ENCODE measurements at places on chromosomes 6 and 20.

GRCh38 chr20:35662551-35662950, 2.1 kb downstream of the CPNE1 start:
- no peak for DNase-seq

- no peak for DNase-seq
These were observed 18.1 kb downstream of the DEK start for GRCh38 chr6:18246205-18246604.

GRCh38 chr6:44734886-44735629, 347.6 kb downstream of the CDC5L start:
- DNase-seq, result no peak

DNA sequence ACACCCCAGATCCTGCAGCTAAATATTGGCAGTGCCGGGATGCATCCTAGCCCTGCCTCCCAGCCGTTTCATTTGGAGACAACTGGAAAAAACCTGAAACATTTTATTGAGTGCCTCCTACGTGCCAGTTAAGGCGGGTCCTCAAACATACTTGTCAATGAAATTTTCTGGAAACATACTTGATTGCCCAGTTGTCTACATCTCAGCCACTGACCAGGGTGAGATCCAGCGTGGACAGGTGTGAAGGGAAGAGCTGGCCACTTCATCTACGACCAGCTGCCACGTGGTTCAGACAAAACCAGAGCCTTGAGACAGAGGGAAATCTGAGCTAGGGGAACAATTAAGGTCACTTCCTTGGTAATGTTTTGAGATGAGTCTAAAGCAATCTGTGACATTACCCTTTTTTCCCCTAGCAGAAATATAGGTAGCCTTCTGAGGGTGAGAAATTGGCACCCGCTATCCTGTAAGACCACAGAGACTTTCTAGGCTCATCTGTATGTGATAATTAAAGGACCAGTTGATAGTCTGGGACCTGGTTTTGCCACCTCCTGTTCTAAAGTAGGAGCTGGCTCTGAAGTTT, 116.3 kb upstream of the MTHFD1L start:
- DNase-seq, result no peak

DNA sequence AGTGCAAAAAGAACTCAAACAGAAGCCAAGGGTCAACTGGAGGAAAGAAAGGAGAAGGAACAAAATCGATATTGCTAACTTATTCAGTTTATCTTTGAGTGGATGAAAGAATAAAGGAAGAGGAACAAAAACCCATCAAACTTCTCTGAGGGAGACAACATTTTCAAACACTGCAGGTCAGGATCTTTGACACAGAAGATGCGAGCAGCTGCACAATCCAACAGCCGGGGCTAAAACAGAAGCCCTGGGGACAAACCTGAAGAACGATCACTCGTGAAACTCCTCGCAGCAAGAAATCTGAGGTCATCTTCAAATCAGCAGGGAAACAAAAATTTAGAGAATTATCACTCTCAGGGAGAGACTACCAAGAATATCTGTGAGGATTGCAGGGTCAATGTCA, 14.2 kb downstream of the SLC23A2 start:
- DNase-seq, result no peak
